ENCODE measurements at places on chromosomes 16 and 17.

DNA sequence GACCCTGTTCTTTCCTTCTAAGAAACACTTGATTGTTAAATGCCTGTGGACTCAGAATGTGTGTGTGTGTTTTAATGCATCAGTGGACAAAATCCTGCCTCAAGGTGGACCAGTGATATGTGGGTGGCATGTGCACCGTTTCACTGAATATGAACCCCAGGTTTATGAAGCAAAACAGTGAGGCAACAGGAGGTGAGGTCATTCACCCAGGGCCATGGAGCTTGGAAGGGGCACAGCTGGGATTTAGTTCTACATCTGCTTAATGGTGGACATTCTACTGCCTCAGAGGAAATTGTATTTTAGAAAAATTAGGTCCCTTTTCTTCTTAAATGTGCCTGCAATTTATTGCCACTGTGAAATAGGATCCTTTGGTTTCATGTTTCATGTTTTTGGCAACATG lies 549.5 kb upstream of the EEF2KMT start:
- no peak for DNase-seq

GRCh38 chr16:3641801-3642396 lies 12.6 kb upstream of the DNASE1 start:
- DNase-seq = no peak

DNA sequence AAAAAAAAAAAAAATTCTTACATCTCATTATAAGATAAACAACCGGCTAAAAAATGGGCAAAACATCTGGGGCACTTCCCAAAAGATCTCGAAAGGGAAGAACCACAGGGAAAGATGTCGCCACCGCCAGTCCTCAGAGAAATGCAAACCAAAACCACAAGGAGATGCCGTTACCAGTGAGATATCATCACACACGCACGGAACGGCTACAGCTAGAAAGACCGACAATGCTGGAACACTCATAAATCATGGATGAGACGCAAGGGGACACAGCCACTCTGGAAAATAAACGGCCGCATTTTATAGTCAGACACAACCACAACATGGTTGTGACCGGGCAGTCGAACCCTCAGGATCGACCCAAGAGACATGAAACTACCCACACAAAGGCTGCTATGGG lies 24.5 kb downstream of the WDR45B start:
- DNase-seq = no peak

GRCh38 chr16:20873331-20873730 lies 26.8 kb downstream of the DCUN1D3 start:
- DNase-seq = no peak

GRCh38 chr17:39921323-39921722 lies 2.9 kb upstream of the GSDMB start:
- DNase-seq = no peak

DNA sequence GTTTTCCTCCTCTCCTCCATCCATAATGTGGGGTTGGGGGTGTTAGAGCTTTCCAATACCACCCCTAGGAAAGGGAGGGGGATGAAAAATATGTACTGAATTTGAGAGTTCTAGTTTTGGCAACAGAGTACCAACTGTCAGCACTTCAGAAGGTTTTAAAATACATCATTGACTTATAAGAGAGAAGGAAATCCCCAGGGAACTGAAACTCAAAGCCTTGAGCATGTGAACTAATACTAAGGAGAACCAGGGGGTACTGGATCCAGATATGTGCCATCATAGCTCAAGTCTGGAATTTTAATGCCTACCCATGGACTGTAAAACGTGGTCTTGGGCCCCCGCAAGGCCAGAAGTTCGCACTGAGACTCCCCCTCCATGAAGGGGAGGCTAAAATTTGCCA lies 15.8 kb downstream of the CACNG5 start:
- DNase-seq = no peak

DNA sequence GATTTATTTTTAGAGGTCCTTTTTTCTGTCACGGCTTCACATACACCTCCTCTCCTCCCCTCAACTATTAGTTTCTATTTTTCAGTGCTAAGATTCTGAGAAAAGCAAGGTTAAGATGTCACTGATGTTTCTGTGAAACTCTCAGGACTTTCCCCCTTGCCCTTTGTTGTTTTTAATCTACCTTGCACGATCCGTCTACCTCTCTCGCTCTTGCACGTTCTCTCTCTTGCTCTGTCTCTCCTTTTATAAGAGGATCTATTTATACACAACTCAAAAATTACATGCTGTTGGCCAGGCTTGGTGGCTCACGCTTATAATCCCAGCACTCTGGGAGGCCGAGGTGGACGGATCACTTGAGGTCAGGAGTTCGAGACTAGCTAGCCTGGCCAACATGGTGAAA lies 43.6 kb downstream of the RPA1 start:
- DNase-seq = no peak

- no peak for DNase-seq
Measured at GRCh38 chr17:4119299-4119698, 23.5 kb downstream of the ZZEF1 start.

DNA sequence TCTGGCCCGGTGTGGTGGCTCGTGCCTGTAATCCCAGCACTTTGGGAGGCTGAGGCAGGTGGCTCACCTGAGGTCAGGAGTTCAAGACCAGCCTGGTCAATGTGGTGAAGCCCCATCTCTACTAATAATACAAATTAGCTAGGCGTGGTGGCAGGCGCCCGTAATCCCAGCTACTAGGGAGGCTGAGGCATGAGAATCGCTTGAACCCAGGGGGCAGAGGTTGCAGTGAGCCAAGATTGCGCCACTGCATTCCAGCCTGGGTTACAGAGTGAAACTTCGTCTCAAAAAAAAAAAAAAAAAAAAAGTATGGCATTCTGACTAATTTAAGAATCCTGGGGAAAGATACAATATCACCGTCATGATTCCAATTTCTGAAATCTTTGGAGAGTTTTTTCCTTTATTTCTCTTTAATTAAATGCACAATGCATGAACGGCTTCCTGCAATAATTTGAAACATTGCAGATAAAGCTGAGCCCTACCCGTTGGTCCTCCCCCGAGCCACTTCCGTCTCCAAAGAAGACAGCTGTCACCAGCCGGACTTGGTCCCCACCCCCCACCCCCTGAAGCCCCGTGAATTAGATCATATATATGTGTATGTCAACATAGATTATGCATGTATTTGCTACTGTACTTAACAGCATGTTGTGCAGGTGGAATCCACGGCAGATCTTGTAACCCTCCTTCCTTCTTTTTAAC lies 142.6 kb upstream of the PLCG2 start:
- no peak for DNase-seq

DNA sequence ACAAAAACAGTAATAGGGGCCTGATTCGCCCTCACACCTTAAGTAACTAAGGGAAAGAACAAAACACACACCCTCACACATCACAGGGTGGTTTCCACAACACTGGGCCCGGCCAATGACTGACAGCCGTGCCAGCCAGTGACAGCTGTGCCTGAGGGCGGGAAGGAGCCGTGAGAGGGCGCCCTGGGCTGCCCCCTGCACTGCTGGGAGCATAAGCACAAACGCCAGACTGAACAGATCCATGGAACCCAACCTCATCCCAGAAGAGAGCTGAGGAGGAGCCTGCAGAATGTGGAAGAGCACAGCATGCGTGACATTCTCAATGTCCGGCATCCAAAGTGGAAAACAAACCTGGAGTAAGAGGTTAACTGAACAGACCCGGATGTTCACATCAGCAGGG lies 16.0 kb downstream of the CSNK1D start:
- DNase-seq = peak; percentile 39

DNA sequence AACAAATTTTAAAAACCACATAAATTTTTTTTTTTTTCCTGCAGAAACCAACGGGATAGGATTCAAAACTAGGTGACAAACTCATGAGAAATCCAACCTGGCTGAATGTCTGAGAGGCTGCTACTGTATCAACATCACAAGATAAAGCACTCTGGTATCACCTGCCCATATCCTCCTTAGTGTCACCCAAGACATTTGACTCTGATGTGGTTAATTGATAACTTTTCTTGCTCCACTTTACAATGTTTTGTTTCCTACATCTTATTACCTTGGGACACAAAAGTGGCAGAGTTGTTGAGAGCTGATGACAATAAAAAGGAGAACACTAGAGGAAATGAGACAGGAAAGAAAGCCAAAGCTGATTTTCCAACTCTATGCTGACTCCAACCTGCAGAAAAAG lies 4.0 kb upstream of the FBXL20 start:
- no peak for DNase-seq

- DNase-seq = no peak
Measured at GRCh38 chr17:27993723-27994310, 48.7 kb upstream of the NLK start.

DNA sequence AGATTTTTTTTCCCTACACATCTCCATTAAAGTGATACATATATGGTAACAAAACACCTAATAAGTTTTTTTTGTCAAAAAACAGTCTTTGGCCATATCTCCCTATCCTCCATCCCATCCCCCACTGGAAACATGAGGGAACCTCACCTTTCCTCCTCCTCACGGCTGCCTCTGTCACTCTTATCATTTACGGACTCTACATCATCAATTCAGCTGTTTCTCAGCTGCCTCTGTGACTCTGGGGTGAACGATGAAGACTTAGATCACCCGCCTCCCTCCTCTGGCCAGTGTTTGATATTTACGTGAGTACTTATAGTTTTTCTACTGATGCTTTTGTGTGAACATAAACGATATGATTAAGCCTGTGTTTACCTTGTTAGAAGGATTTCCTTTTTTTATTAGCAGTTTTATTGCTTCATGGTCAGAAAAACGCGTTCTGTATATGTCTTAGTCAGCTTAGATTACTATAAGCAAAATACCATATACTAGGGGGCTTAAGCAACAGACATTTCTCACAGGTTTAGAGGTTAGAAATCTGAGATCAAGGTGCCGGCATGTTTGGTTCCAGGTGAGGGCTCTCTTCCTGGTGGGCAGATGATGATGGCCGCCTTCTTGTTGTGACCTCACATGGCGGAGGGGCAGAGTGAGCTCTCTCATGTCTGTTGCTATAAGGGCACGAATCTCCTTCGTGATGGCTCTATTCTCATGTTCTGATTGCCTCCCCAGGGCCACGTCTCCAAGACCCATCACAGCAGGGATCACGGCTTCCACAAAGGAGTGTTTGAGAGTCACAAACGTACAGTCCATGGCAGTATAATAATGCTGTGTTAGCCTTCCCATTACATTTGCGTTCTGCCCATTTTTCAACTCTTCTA lies 32.1 kb downstream of the DNAH17 start:
- no peak for DNase-seq

DNA sequence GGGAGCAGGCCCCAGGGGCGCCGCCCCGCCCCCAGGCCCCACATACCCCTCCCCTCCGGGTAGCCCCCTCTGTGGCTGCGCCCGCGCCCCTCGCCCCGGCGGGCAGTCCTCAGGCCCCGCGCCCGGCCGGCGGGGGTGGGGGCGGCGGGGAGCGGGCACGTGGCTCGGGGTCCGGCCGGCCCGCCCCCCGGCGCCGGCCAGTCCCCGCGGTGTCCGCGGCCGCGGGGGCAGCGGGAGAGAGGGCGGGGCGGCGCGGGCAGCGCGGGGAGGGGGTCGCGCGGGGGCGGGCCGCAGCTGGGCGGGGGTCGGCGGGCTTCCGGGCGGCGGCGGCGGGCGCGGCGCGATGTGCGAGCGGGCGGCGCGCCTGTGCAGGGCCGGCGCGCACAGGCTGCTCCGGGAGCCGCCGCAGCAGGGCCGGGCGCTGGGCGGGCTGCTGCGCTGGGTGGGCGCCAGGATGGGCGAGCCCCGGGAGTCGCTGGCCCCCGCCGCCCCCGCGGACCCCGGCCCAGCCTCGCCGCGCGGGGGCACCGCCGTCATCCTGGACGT lies 335 bp downstream of the NECAB2 start:
- DNase-seq = no peak

DNA sequence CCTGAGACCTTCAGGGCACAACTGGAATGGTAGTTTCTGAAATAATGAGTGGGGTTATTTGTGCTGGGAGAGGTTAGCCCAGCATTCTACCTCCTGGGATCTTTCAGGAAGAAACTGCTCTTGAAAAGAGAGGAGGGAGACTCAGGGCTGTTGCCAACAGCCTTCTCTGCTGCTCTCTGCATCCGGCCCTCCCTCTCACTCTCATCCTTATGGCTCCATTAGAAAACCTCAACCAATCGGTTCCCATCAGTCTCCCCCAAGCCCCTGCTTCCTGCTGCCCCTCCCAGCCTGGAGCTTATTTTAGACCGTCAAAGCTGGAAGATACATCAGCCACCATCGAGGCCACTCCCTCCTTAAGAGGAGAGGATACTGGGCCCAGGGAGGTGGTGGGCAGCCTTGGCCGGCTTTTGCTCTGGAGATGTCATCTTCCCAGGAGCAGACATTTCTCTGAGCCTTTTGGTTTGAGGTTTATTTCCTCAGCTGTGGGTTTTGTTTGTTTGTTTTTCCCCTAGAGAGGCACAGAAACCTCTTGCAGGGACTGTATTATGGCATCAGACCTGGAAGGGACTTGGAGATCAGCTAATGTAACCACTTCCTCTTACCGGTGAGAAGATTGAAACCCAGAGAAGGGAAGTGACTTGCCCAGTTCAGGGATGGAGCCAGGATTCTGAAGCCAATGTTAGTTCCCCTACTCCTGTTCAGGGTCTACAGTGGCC lies 2.7 kb downstream of the MPRIP start:
- no peak for DNase-seq

DNA sequence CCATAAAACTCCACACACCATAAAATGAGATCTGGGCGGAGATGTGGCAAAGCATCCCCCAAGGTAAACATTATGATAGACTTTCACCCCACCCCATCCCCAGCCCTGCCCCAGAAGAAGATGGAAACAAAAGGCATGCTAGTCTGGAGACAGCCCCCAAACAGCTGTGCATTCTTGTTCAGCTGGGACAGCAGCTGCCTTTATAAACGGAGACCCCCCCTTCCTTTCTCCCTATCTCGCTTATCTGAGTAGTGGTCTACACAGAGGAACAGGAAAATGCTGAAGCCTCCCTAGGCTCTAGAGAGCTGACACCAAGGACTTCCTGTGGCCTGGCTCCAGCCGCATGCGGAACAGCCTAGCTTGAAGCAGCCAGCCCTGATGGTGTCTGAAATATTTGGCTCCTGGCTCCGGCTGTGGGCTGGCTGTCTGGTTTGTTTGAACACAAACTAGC lies 190.3 kb upstream of the ANKFN1 start:
- no peak for DNase-seq

DNA sequence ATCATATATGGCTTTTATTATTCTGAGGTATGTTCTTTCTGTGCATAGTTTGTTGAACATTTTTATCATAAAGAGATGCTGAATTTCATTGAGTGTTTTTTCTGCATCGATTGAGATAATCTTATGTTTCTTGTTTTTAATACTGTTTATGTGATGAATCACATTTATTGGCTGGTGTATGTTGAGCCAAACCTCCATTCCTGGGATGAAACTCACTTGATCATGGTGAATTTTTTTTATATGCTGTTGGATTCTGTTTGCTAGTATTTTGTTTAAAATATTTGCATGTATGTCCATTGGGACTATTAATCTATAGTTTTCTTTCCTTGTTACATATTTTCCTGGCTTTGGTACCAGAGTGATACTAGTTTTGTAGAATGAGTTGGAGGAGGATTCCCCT lies 500.2 kb downstream of the CDH11 start:
- DNase-seq = no peak

GRCh38 chr17:4318186-4318585 lies 48.3 kb downstream of the UBE2G1 start:
- DNase-seq = no peak

GRCh38 chr17:35569405-35569804 lies 8.8 kb upstream of the SLFN14 start:
- DNase-seq = no peak

GRCh38 chr16:19068237-19068815 lies 912 bp downstream of the COQ7 start:
- DNase-seq = no peak

- DNase-seq = no peak
Measured at GRCh38 chr17:81066072-81066471, 31.1 kb downstream of the BAIAP2 start.

- DNase-seq = no peak
Measured at GRCh38 chr17:43217614-43218087, 6.0 kb downstream of the TMEM106A start.

- DNase-seq = peak; percentile 40
Measured at GRCh38 chr17:2398655-2399571, 1.9 kb downstream of the MNT start.
